ENCODE measurements at places on chromosomes 7 and 10. TPM values are rescaled to one million over a fixed set of nuclear protein-coding genes. Genes with fewer than 3 reads are reported as not detected.

Gene WNT8B
- polyA plus RNA-seq, result not detected

Gene SPDYE11
- polyA plus RNA-seq, result 1.8 TPM

Gene ASZ1
- polyA plus RNA-seq, result not detected

Gene CCDC172
- not detected for polyA plus RNA-seq

Gene PURB
- 0.94 TPM for polyA plus RNA-seq

Gene GLCCI1
- polyA plus RNA-seq, result 16.7 TPM

Gene MRLN
- not detected for polyA plus RNA-seq

Gene GIMAP1
- polyA plus RNA-seq, result 1.1 TPM

Gene RAB19
- not detected for polyA plus RNA-seq

Gene TMEM130
- not detected for polyA plus RNA-seq

Gene SHLD2
- 26.8 TPM for polyA plus RNA-seq

Gene TCAF2
- polyA plus RNA-seq, result 3.2 TPM

Gene SUN3
- polyA plus RNA-seq, result 0.29 TPM

Gene LRRC4
- not detected for polyA plus RNA-seq

GRCh38 chr10:77478962-77479359 is 158.6 kb downstream of the KCNMA1 start:
- DNase-seq, result no peak

GRCh38 chr7:64834989-64835388 is 40.8 kb downstream of the ZNF138 start:
- DNase-seq, result no peak

DNA sequence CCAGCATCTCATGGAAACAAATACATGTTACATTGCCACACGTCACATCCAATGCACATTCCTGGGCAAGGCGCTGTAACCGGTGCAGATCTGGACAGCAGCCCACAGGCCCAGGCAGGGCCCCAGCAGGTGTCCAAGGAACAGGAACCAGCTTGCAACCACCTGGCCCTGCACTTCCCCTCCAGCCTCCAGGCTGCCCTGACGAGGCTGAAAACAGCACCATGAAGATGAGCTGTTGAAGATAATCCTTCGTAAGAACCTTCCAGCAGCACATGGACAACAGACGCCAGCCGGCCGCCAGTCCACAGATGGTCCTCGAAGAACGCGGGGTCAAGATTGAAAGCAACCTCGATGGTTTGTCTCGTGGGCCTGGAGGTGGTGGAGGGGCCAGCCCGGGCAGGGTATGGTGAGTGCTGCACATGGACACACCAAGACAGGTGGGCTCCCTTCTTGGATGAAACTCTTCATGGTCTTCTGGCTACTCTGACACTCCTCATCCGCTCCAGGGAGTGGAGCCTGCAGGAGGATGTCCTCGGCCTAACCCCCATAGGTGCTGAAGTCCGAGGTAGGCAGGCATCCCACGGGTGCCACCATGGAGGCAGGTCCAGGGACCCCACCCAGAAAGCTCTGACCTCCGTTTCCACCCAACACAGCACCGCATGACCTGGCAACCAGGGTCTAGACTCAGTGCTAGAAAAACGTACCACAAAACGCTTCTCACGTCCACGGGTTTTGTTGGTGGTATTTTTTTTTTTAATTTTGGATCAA is 22.9 kb downstream of the PDGFA start:
- DNase-seq, result no peak

- DNase-seq, result no peak
Observed at GRCh38 chr7:131363719-131364118, 36.0 kb downstream of the MKLN1 start.

DNA sequence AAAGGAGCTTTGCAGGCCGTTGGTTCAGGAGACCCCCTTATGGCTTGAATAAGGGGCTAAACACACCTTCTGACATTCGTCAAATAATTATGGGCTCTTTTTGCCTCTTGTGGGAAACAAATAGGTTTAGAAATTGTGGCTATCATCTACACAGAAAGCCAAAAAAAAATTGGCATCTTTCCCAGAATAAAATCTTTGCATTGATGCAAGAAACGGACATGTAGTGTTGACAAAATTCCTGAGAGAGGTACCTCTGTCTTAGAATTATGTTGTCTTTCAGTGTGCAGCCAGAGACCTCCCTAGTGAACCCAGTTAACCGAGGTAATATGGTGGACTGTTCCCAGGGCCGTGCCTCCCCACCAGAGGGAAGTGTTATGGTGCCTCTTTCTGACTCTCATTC is 283.9 kb downstream of the SDHAF3 start:
- DNase-seq, result no peak

DNA sequence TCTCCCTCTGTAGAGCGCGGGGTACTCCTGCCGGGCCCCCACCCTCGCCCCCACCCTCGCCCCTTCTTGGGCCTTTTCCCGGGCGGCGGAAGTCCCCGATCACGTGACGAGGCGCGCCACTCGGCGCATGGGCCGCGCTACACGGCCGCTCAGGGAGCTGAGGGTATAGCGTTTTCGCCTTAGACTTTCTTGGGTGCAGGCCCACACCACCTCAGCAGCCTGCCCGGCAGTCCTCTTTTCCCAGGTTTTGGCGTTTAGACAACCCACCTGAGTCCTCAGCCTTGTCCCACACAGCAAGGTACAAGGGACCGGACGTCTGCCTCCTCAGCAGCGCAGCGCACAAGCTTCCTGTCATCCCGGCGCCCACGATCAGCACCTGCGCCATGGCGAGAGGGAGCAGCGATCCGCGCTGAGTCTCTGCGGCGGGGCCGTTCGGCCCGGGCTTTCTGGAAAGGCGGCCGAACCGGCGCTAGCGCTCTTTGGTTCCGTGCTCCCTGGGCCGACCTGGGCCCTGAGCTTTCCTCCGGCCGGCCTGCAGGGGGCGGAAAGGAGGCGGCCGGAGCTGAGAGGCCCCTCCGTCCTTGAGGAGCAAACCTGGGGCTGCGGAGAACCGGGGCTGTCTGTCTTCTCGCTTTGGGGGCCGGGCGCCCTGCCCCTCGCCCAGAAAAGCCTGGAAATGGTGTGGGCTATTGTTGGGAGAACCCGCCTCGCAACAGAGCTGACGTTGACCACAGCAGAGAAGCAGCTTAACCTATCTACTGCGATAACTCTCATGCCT is at the start of gene RNLS:
Gene RNLS (minus strand): TSS at position 513 of the 778 bp plus-strand sequence.
- DNase-seq, result peak; percentile 37

DNA sequence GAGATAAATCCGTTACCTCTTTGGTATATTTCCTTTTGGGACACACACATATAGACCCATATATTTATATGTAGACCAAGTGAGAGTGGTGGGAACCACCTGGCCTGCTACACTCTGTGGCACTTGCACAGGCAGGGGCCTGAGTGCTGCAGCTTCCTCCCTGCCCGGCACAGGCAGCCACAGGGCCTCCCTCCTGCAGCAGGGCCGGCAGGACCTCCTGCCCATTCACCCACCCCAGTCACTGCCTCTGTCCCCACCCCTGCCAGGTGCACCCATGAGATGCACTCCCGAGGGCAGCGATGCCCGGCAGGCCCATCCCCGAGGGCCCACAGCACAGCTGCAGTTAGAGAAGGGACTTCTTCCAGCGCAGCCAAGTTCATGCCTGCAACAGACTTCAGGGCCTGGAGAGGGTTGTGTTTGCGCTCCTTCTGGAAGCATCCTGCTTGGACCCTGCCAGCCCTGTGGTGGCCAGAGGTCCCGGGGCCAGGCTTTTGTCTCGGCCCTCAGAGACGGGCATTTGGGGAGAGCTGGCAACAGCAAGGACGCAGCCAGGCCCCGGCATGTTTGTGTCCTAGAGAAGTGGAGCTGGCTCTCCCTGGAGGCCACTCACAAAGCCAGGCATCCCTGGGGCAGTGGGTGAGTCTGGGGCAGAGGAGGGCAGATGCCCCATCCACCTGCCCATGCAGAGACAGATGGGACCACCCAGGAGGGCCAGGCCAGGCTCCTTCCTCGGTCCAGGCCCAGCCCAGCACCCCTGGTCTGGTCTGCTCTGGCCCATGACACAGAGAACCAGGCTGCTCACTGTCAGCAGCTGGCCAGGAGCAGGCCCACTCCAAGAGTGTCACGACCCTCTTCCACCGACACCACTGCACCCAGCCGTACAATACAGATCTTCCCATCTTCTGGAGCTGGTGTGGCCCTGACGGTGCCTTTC is 41.4 kb downstream of the PWWP2B start:
- DNase-seq, result no peak

GRCh38 chr10:29823553-29824080 is 188.8 kb upstream of the SVIL start:
- no peak for DNase-seq

DNA sequence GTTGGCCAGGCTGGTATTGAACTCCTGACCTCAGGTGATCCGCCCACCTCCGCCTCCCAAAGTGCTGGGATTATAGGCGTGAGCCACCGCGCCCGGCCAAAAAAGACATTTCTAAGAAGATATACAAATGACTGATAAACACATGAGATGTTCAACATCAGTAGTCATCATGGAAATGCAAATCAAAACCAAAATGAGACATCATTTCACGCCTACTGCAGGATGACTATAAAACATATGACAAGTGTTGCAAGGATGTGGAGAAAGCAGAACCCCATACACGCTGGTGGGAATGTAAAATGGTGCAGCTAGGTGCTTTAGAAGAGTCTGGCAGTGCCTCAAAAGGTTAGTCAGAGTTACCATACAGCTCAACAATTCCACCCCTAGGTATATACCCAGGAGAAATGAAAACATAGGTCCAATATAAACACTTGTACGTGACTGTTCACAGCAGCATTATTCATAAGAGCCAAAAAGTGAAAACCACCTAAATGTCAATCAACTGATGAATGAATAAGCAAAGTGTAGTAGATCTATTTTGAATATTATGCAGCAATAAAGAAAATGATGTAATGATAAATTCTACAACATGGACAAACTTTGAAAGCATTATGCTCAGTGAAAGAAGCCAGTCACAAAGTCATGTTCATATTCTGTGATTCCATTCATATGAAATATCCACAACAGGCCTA is 24.5 kb downstream of the TMEM209 start:
- DNase-seq, result no peak

DNA sequence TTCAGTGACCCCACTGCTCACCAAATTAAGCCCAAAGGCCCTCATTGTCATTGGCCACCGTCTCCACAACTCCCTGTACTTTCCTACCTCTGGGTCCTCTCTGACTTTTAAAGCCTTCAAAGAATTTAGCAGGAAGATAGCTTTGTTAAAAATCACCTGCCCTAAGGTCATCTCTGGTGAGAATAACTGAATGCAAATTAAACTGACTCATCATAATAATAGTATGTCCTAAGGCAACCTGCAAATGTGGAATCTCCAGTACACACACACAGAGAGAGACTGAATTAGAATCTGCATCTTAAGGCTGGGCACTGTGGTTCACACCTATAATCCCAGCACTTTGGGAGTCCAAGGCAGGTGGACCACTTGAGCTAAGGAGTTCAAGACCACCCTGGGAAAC is 24.1 kb downstream of the OAT start:
- no peak for DNase-seq

- DNase-seq, result no peak
Observed at GRCh38 chr10:45553613-45554012, 119.0 kb downstream of the ZFAND4 start.

DNA sequence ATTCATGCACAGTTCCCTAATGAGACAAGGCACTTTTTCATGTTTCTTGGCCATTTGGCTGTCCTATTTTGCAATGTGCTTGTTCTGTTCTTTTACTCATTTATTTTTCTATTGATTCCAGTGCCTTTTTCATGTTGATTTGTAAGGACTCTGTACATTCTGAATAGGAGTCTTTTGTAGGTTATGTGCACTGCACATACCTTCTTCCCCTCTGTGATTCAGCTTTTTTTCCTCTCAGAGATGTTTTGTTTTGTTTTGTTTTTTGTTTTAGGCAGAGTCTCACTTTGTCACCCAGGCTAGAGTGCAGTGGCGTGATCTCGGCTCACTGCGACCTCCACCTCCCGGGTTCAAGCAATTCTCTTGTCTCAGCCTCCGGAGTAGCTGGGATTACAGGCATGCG is 59.7 kb downstream of the KCNH2 start:
- no peak for DNase-seq

- DNase-seq, result no peak
Observed at GRCh38 chr7:116672596-116673456, 830 bp downstream of the MET start.

- DNase-seq, result no peak
Observed at GRCh38 chr10:33841678-33842077, 507.2 kb upstream of the NRP1 start.

GRCh38 chr7:2273866-2274265 is 31.8 kb downstream of the NUDT1 start:
- no peak for DNase-seq

- DNase-seq, result no peak
Observed at GRCh38 chr7:132141109-132141508, 435.2 kb downstream of the PLXNA4 start.

GRCh38 chr10:102120991-102121738 is 997 bp upstream of the LDB1 start:
- no peak for DNase-seq

GRCh38 chr7:35967366-35968139 is 166.7 kb downstream of the SEPTIN7 start:
- DNase-seq, result no peak

DNA sequence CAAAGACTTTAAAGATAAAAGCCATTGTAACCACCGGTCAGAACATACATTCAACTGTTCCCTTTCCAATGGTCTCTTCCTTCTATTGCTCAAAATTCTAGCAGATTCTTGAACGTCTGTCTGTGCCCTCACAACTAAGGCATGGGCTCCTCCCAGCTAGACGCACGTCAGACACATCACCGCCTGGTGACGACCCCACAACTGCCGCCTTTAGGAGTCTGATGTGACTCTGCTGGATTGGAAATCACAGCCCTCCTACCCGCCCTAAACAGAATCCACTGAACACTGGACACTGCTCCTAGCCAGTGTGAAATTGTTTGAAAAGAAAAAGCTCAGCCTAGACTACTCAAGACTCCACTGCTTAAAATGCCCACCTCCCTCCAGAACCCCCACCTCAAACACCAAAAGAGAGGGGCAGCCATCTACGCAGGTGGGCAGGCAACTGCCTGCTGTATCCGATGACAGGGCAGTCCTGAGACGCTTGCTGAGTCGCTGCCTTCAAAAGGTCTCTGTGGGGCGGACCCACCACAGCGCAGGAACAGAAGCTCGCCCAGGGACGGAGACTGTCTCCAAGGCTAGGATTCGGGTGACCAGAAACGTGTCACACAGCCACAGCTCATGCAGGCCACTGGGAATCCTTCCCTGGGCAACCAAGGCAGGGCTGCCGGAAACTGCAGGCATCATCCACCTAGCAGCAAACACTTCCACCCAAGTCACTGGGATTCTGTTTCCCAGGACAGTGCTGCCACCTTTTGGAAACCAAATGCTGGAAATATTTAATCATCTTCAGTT is 34.7 kb downstream of the GSDME start:
- no peak for DNase-seq

- DNase-seq, result no peak
Observed at GRCh38 chr7:75856536-75856935, 22.3 kb upstream of the RHBDD2 start.

GRCh38 chr10:84540617-84541288 is 212.4 kb downstream of the CCSER2 start:
- DNase-seq, result no peak

DNA sequence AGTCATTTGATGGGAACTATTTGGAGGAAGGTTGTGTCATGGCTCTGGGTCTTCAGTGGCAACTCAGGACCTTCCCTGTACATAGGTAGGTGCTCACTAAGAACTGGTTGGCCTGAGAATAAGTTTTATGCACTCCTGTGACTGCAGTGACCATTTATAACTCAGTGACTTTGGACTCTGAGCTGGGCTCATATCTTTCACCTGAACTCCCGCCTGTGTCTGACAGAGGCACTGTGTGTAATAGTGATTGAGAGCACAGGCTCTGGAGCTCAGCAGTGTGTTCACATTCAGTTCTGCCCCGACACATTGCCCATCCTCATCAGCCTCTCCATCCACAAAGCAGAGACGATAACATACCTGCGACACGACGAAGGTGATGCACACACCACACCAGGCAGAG is 34.6 kb upstream of the VIPR2 start:
- no peak for DNase-seq

- DNase-seq, result no peak
Observed at GRCh38 chr7:101870361-101871062, 53.1 kb downstream of the CUX1 start.

All from GM12878 (cell line).